ENCODE measurements at places on chromosomes 1 and 21.
A peak's percentile ranks its signal among the peaks of the same experiment; 100 is the strongest.

DNA sequence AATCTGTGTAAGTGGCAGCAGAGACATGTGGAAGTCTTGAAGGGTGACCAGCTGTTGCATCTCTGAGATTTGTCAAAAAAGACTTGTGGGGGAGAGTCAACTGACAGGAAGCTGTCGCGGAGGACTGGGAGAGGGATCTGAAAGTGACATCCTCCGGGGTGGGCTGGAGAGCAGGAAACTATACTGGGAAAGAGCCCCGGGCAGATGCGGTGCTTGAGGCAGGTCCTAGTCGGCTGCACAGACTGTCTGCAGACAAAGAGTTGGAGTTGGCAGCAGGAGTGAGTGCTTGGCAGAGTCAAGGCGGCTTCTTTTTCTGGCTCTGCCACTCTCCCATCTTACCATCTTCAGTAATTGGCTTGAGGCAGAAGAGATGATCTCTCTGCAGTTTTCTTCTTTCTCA, 294.0 kb upstream of the C1orf87 start:
- no peak for DNase-seq

GRCh38 chr1:234989479-234990327, 138.9 kb downstream of the TOMM20 start:
- DNase-seq, result no peak

DNA sequence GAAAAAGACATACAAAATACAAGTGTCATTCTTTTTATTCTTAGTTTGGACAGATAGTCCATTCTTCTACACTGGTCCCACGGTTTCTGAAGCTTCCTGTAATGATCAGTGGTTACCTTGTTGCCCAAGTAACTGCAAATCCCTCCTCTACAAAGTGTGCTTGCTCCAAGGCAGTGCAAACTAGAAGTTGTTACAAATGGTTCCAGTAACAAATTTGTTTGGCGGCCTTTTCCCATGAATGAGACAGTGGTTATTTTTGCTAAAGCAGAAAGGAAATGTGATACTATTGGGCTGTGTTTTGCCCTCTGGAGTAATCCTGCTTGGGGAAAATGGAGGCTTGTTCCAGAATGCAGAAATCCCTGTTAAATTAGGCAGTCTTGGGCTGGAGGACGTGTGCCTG, 8.9 kb downstream of the BACE2 start:
- DNase-seq, result no peak

GRCh38 chr1:98792123-98792522, 130.6 kb downstream of the SNX7 start:
- DNase-seq, result no peak

DNA sequence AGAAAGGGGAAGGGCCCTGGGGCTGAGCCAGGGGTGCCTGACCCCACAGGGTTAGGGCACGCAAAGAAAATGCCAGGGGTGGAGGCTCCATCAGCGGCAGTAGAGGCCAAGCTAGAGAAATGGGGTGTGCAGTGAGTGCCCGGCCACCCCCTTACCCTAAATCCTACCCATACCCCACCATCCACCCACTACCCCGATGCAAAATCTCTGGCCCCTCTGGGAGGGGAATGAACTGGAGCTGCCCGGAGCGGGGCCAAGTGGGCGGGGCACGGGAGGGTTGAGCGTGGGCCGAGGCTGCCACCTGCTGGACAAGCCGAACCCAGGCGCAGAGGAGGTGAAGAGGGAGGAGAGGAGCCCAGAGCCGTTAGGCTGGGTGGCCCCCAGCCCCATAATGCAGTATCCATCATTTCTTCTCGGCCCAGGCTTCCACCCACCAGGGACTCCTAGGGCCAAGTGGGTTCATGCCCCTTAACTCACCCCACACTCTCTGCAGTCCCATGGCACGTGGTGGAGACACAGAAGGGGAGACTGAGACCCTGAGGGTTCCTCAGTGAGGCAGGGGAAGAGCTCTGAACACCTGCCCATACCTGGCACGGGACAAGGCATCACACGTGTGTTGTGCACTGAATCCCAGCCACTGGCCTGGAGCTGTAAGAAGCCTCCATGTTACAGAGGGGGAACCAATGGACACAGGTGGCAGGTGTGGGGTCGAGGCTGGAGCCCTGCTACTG, 1.4 kb upstream of the C1QC start:
- peak; percentile 36 for DNase-seq

- DNase-seq, result no peak
These were observed 19.9 kb downstream of the ERO1B start for GRCh38 chr1:236261898-236262297.

GRCh38 chr1:162056043-162056442, 13.4 kb upstream of the NOS1AP start:
- DNase-seq, result no peak

GRCh38 chr1:178520803-178521202, 7.9 kb downstream of the TEX35 start:
- DNase-seq, result no peak

- DNase-seq, result no peak
These were observed 131.3 kb downstream of the CACHD1 start for GRCh38 chr1:64601207-64601606.

DNA sequence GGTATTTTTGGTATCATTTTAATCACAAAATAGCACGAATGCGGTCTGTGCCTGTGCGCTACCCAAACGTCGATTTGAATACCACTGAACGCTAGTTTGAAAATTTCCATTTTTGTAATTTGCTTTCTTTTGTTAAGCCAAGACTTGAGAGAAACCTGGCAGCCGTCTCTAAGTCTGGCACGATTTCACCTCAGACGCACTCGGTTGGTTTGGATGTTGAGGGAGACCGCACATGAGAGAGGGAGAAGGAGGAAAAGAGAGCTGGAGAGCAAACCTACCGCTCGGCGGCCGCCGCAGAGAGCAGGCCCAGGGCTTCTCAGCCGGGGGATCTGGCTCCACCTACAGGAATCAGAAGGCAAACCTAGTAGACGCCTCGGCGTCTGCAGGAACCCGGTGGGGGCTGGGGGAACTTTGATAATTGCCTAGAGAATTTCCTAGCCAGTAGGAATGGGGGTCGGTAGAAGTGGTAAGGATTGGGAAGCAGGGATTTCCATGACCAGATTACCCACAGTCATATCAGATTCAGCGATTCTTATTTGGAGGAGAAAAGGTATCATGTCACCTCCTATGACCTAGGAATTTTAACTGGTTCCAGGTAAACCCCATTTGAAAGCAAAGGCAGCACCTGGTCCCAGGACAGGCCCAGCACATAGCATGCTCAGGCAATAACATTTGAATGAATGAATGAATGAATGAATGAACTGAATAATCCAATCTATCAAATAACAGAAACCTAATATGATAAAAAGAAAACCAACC, 83.2 kb downstream of the TM2D1 start:
- DNase-seq, result peak; percentile 5

DNA sequence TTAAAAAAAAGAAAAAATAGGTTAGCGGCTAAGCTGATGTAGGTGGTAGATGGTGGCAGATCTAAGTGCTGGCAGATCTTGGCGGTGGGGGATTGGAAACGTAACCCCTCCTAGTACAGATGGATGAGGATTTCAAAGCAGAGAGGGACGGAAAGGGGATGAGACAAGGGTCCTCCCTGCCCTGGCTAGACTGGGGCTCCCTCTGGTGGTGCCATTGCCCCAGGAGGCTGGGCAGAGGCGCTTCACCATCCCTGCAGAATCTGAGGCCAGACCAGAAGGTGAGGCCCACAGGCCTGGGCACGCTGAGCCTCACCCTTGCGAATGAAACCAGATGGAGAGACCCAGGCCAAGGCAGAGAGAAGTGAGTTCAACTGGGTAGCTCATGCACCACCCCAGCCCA, 7.0 kb upstream of the PLEKHA6 start:
- DNase-seq, result no peak

DNA sequence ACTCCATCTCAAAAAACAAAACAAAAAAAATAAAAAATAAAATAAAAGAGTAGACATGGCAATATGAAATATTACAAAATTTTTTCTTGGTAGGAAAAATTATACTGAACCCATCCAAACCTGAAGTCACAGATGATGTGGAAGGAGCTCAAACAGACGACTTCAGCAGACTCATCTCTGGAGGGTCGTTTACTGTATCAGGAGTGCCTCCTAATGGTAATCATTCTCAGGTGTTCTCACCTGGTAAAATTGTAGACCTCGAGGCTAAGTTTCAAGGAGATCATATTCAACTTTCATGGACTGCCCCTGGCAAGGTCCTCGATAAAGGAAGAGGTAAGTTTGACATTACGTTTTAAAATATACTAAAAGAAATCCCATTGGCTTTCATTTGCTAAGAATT, 54.3 kb upstream of the SH3GLB1 start:
- DNase-seq, result no peak

DNA sequence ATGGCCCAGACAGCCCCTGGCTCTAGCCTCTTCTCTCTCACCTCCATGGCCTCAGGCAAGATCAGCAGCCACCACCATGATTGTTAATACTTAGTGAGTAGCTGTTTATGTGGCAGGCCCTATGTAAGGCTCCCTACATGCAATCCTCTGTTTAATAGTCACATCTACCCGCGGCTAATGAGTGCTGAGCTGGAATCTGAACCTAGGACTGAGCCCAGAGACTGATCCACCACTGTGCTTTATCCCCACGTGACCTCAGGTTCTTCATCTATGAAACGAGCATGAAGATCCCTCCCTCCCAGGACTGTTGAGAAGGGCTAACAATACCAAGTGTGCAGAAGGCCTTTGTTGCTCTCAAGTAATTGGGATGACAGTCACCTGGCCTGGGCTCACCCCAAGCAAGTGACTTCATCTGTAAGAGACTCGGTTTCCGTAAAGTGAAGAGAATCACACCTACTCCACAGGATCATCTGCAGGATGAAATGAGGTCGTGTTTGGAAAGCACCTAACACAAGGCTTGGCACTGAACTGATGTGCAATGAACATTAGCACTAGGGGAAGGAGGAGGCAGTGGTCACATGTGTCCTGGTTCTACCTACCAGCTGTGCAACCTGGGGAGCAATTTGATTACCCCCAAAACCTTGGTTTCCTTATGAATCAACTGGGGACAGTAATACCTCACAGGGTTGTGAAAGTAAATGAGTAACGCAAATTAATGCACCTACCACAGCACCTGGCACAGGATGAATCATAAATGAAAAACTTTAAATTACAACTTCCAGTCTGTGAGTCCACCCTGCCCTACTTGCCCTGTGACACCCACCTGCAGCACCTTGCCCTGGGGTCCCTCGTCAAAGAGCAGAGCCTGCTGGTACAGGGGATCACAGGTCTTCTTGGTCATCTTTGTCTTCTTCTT, 37.2 kb downstream of the RIMS3 start:
- DNase-seq, result no peak

DNA sequence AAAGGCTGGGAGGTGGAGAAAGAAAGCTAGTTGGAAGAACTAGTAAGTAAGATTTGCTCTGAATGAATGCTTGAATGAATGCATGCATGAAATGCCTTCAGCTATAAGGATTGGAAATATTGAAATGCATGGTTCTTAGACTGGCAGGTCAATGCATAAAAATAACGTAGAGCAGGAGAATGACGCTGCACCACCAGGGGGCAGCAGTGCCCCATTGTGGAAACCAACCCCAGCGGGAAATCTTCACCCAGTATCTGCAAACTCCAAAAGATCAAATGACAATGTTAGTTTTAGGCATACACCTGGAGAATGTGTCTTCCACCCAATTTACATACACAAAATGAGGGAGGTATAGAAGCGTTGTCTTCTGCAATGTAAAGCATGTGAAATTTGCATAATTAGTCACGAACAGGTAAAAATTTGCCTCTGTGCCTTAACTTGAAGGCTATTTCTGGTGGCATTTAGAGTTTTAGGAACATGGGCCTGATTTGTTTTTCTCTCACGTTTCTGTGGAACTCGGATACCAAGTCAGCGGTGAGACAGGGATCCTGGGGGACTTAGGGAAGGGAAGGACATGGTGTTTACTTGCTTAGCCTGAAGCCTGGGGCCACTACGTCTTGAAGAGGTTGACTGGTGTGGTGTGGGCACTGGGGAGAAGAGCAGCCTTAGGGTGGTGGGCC, 78.6 kb downstream of the HHAT start:
- DNase-seq, result peak; percentile 35

- no peak for DNase-seq
These were observed 107.8 kb downstream of the RABGAP1L start for GRCh38 chr1:174266991-174267612.

- DNase-seq, result no peak
These were observed 87.0 kb downstream of the GLUL start for GRCh38 chr1:182304627-182305026.

DNA sequence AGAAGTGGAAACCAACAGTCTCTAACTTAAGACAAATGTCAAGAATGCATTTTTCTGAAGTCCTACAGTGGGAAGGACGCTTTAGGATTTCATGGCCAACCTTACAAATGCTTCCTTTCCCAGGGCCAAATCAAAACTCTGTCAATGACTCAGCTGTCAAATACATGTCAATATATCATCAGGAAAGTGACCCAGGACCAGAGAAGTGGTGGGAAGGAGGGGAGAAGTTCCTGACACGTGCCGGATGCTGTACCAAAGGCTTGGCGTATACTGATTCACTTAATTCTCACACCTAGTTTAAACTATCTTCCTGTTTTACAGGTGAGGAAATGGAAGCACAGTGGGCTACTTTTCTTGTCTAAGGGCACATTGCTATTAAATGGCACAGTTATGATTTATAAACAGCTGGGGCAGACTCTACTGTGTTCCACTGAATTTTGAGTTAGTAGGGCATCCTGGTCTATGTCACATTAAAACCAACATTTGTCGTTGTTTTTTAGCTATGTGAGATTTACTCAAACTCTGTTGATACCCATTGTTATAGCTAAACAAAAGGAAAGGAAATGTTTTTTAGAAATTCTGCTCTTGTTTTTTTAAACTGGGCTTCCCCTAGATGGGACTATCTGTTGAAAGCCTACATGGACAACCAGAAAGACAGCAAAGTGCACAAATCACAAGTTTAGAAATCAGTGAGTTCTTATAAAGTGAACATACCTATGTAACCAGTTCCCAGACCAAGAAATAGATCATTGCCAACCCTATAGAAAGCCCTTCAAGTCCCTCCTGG, 208.2 kb upstream of the SGIP1 start:
- no peak for DNase-seq

DNA sequence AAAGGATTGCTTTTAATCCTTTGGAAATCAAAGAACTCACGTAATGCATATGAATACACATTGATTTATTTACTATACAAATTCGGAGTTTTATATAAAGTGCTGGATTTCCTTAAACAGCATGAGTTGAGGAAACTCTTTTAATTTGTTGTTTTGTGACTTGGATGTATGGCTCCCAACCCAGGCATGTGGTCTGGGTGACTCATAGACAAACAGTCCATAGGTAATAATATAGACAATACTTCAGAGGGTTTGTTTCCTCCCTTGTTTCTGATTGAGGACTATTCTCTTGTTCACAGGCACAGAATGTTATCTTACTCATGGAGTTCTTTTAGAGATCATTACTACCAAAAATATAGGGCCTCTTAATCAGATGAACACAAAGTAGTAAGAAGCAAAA, 43.8 kb downstream of the XPR1 start:
- no peak for DNase-seq

- DNase-seq, result no peak
These were observed 1.2 kb downstream of the LORICRIN start for GRCh38 chr1:153260585-153261280.

- no peak for DNase-seq
These were observed 15.7 kb downstream of the RNF19B start for GRCh38 chr1:32948905-32949304.

DNA sequence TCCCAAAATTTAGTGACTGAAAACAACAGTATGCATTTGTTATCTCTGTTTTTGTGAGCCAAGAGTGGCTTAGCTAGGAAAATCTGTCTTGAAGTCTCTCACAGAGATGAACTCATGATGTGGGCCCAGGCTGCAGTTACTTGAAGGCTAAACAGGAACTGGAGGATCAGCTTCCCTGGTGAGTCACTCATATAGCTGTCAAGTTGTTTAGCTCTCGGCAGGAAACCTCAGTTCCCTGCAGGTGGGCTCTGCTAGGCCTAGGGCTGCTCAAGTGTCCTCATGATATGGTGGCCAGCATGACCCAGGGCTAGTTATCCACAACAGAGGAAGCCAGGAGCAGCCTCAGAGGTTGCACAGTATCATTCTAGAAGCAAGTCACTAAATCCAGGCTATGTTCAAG, 30.2 kb upstream of the DDX59 start:
- DNase-seq, result no peak
